ENCODE measurements at places on chromosomes 12 and 14.

- no peak for DNase-seq
Observed at GRCh38 chr12:80864046-80864735, 73.5 kb downstream of the LIN7A start.

DNA sequence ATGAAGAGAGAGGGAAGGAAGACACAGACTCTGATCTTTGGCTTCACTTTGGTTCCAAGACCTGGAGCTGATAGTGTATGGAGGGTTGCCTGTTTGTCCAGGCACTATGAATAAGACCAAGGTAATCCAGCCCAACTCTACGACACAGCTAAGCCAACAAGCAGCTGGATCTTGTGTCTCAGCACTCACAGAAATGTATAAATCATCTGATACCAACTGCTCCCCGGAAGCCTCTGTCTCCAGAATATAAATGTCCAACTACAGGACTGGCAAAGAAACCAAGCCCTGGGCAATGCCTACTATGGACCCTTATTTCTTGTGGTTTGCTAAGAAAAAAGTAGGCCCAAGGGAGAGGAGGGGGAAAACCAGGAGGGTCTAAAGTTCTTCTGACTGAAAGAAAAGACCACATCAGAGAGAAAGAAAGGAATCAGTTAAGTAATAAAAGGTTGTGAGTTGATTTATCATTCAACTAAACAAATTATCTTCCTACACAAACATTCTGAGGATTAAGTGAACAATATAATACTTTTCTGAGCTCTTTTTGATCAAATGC lies 204.0 kb downstream of the DAD1 start:
- no peak for DNase-seq

DNA sequence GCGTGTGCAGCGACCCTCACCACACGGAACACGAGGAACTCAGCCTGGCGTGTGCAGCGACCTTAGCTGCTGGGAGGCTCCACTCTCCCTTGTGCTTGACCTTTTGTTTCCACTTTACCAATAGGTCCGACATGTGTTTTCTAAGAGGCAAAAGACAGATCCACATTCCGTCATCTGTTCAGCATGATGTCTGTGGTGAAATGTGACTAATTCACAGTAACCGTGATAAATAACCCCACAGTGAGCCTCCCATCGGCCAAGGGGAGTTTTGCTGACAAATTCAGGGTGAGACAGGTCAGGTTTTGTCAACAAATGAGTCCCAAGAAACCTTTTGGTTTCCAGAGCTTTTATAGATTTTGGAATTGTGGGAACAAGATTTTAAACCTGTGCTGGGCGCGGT lies 55.9 kb downstream of the MOK start:
- DNase-seq: no peak

DNA sequence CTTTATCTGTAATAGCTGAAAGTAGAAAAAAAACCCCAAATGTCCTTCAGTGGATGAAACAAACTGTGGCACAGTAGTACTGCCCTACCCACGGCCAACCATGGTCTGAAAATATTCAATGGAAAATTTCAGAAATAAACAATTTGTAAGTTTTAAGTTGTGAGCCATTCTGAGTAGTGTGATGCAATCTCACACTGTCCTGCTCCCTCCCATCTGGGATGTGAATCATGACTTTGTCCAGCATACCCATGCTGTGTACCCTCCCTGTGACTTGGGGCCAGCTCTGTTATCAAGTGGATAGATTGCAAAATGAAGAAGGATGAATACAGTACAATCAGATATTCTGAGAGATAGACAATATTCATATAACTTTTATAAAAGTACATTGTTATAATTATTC lies 106.2 kb downstream of the SMOC1 start:
- DNase-seq: no peak

DNA sequence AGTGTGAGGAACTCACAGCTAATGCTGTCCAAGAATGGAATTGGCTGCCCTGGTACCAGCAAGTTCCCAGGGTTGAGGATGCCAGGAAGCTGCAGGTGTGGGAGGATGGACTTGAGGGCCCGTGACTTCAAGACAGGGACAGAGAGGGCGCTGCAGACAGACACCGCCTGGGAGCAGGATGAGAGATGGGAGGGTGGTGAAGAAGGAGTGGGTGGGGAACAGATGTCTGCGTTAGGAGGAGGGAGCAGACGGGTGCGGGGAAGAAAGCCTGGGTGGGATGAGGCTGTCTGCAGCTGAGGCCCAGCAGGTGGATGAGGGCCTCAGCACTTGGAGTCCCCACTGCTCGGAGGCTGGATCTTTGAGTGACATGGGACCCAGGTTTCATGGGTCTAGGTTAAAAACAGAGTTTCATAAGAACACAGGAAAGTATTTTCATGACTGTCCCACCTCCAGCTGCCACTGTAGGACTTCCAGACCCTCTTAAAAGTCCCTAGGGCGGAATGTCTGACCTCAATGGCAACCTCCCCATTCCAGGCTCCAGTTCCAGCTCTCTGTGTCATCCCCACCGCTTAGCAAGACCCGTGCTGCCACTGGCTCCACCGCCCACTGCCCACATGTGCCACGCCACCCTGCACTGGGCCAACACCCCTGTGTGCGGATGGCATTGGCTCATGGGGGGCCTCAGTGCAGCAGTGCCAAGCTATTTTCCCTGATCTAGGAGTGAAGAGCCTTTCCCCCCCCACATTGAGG lies 70.3 kb upstream of the SCN8A start:
- no peak for DNase-seq

Data from neuronal stem cell (in vitro differentiated cells).